Colonic mucosa (tissue), 4 donors: ENCODE measurements at places on chromosomes 16 and 17.

DNA sequence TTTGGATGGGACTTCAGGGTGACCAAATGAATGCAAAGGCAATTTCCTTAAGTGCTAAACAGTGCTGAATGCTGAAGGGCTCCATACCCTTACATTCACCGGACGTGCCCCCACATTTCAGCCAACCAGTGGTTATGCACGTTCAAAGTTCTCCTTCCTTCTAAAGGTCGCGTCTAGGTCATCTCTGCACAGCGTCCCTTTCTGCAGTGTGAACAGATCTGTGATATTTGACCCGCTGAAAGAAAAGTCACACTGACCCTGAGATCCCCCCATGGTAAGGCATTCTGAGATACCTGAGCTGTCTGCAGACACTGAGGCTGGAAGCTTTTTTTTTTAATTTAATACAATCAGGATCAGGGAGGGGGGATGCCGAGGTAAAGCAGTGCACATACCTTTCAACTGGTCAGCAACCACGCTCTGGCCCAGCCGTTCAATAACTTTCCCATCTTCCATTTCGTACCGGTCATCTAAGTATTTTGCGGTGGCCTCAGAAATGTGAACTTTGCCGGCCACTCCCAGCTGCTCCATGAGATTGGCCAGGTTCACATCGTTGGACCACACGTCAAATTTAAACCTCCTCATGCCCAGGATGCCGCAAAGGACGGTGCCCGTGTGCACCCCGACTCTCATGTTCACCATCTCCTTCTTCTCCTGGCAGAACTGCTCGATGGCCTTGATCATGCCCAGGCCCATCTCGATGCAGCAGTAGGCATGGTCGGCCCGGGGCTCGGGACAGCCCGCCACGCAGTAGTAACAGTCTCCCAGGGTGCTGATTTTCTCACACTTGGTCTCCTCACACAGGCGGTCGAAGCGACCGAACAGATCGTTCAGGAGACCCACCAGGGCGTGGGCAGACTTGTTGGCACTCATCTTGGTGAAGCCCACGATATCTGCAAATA lies 2.6 kb downstream of the ADCY9 start:
- H3K27ac ChIP-seq = no peak overlapping the region
- no peaks in the 10 kb centered on the region for H3K27me3 ChIP-seq
- H3K4me1 ChIP-seq = peaks cover 11% of the 10 kb centered on the region
- DNase-seq = no peak
- no peak overlapping the region for H3K4me3 ChIP-seq

DNA sequence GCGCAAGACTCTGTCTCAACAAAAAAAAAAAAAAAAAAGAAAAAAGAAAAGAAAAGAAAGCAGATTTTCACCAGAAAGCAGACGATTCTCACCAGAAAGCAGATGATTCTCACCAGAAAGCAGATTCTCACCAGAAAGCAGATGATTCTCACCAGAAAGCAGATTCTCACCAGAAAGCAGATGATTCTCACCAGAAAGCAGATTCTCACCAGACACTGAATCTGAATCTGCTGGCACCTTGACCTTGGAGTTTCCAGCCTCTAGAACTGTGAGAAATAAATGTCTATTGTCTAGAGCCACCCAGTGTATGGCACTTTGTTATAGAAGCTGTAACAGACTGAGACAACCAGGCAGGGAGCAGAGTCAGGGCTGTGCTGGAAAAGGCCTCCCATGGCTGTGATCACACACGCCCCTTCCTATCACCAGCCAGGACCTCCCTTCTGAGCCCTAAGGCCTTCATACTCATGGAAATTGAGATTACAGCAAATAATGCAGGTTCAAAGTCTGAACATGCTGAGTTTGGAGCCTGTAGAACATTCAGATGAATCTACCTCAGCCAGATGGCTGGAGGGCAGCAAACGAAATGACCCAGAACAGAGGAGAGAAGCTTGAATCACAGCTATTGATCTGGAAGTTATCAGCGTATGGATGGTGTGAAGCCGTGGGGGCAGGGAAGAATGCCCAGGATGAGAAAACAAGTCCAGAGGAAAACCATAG lies 309.3 kb downstream of the SLC39A11 start:
- H3K4me3 ChIP-seq = no peak overlapping the region
- no peak for DNase-seq
- H3K27ac ChIP-seq = no peak overlapping the region
- no peaks in the 10 kb centered on the region for H3K27me3 ChIP-seq
- no peaks in the 10 kb centered on the region for H3K4me1 ChIP-seq
- H3K36me3 ChIP-seq = no peaks in the 10 kb centered on the region

- H3K27me3 ChIP-seq = peaks cover 17% of the 10 kb centered on the region
- H3K4me3 ChIP-seq = no peak overlapping the region
- no peaks in the 10 kb centered on the region for H3K36me3 ChIP-seq
- H3K27ac ChIP-seq = no peak overlapping the region
- no peak for DNase-seq
- H3K4me1 ChIP-seq = no peaks in the 10 kb centered on the region
Measured at GRCh38 chr16:6020162-6020985, 922.8 kb upstream of the EEF2KMT start.

GRCh38 chr16:474420-475122 lies 49.1 kb downstream of the RAB11FIP3 start:
- H3K4me3 ChIP-seq = no peak overlapping the region
- peak overlapping the region; percentile 37 for H3K27ac ChIP-seq
- no peaks in the 10 kb centered on the region for H3K36me3 ChIP-seq
- peak; percentile 67 for DNase-seq
- H3K4me1 ChIP-seq = no peaks in the 10 kb centered on the region
- no peaks in the 10 kb centered on the region for H3K27me3 ChIP-seq

DNA sequence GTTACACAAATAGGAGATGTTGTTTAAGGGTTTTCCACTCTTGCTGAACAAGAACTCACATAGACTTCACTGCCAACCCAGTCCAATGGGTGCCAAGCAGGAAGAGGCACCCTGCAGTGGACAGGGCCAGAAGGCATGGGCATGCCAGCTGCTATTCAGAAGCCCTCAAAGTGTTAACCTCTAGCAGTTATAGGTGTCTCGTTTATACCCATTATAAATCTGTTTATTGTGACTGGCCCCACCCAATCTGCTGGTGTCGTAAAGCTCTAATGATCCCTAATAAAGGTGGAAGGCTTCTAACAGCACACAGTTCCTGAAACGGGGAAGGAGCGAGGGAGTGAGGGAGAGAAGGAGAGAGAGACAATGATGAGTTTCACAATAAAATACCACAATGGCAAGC lies 23.9 kb downstream of the HNF1B start:
- peak overlapping the region; percentile 62 for H3K27ac ChIP-seq
- peak; percentile 78 for DNase-seq
- peaks cover 10% of the 10 kb centered on the region for H3K4me1 ChIP-seq
- H3K36me3 ChIP-seq = no peaks in the 10 kb centered on the region
- no peaks in the 10 kb centered on the region for H3K27me3 ChIP-seq

DNA sequence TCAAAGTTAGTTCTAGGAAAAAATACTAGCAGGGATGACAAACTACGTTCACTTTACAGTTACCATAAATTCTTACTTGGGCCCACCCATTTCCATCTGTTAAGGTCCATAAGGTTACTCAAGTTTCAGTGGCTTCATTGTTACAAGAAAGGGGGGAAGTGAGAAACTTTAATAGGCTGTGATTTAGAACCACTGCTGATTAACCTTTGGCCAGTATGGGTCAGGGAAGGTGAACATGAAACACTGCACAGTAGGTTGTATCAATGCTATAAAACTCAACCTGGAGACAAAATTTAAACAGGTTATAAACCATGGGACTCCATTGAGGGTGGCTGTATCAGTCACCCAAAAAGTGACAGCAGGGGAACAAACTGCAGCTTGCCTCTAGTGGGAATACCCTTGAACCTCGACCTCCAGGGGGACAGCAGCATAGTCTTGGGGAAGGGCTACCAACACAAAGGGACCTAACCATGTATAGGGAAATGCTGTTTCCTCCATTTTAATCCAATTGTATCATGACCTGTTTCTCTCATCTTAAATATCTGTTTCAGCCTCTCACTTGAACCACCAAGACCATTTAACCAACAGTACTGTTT lies 10.4 kb downstream of the PTRH2 start:
- peaks cover 14% of the 10 kb centered on the region for H3K36me3 ChIP-seq
- no peak overlapping the region for H3K27ac ChIP-seq
- no peak for DNase-seq
- H3K27me3 ChIP-seq = no peaks in the 10 kb centered on the region
- no peaks in the 10 kb centered on the region for H3K4me1 ChIP-seq
